ENCODE measurements at places on chromosomes 2 and 18.

- no peak for DNase-seq
These were observed 11.6 kb downstream of the OXER1 start for GRCh38 chr2:42752314-42752713.

- peak; percentile 53 for DNase-seq
These were observed 2.1 kb upstream of the CHCHD5 start for GRCh38 chr2:112582314-112582746.

- DNase-seq = no peak
These were observed 265.2 kb upstream of the SPHKAP start for GRCh38 chr2:228446734-228447133.

GRCh38 chr2:65396348-65397026 lies 35.9 kb downstream of the SPRED2 start:
- no peak for DNase-seq

DNA sequence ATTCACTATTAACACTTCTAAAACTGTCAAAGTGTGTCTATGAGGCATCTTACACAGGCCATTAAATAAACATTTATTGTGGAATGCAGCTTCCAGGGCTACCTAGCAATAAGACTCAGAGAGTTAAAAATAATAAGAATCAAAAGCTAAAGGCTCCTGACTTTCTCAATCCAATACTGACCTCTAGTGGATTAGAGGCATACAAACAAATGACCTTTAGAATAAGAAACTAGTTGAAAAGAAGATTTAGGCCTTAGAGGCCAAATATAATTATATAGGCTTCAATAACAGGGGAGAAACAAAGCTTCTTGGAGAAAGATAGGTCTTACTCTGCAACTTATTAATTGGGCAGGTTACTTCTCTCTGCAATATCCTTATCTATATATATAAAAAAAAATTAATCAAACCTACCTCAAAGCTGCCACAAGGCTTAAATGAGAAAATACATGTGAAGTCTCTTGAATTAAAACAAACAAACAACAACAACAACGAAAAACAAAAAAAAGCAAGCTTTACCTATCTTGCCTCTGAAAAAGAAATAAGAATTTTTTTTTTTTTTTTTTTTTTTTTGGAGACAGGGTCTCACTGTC lies 246.1 kb downstream of the EXOC6B start:
- peak; percentile 3 for DNase-seq

GRCh38 chr2:121501554-121501953 lies 29.1 kb upstream of the RNU4ATAC start:
- no peak for DNase-seq

- no peak for DNase-seq
These were observed 25.9 kb downstream of the ALS2 start for GRCh38 chr2:201754717-201755415.

- DNase-seq = no peak
These were observed 12.7 kb downstream of the ABCB11 start for GRCh38 chr2:169018390-169018789.

- no peak for DNase-seq
These were observed 2.2 kb downstream of the MYT1L start for GRCh38 chr2:2328848-2329247.

GRCh38 chr2:59277671-59278070 lies 1036.5 kb upstream of the FANCL start:
- no peak for DNase-seq

DNA sequence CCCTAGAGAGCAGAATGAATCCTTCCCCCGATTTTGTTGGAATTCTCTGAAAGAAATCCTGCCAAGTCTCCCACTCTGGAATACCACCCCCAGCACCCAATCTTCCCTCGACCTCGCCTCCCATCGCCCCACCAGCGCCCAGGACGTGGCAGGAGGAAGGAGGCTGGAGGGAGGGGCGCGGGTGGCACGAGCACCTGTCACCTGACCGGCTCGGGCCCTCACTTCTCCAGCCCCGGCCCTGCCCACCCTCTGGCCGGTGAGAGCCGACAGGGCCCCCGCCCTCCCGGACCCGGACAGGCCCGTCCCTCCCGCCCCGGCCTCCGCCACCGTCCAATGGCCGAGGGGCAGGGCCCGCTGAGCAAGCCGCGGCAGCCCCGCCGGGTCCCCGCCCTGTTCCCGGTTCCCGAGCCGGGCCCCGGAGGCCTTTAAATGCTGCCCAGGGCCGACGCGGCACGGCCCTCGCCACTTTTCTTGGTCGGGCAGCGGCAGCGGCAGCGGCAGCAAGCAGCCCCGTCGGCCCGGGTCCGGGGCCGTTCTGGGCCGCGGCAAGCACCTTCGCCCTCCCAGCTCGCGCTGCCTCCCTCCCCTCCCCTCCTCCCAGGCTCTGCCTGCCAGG lies at the start of gene LGALSL:
LGALSL (plus strand) TSS at position 393 of the 616 bp plus-strand sequence. CDS start 384 bp downstream, outside the sequence.
- peak; percentile 32 for DNase-seq

GRCh38 chr2:216873573-216873972 lies 13.7 kb upstream of the TNP1 start:
- no peak for DNase-seq

- no peak for DNase-seq
These were observed 55.1 kb upstream of the MAP4K3 start for GRCh38 chr2:39492095-39492590.

- DNase-seq = no peak
These were observed 751.2 kb downstream of the SATB2 start for GRCh38 chr2:198706476-198707082.

DNA sequence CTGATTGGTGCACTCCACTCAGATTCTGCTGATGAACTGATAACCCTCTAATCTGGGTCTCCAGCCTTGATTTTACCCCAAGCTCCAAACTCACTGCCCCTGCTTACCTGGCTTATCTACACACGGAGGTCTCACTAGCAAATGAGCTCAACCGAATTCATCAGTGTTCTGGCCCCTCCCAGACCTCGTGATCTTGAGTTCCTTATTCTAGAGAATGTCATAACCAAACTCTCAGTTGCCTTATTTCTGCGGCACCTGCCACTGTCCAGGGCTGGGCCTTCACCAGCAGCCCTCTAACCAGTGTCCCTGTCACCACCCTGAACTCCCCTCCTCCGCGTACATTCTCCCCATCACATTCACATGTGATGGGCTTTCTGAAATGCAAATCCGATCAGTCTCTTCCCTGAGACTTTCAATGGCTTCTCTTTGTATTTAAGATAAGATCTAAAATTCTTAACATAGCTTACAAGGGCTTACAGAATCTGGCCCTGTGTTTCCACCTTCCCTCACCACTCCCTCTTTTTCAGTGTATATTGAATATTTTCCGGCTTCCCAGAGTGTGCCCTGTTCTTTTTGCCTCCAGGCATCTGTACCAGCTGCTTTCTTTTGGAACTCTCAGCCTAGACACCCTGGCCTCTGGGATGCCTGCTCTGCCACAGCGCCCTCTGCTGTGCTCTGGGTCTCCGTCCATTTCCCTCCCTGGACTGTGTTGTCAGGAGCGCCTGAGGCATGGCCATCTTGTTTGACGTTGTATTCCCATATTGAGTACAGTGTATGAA lies 31.1 kb downstream of the NAB1 start:
- peak; percentile 52 for DNase-seq
